ENCODE measurements at places on chromosomes 2 and 18.

GRCh38 chr2:30276455-30276911, 45.1 kb downstream of the LBH start:
- DNase-seq, result no peak

DNA sequence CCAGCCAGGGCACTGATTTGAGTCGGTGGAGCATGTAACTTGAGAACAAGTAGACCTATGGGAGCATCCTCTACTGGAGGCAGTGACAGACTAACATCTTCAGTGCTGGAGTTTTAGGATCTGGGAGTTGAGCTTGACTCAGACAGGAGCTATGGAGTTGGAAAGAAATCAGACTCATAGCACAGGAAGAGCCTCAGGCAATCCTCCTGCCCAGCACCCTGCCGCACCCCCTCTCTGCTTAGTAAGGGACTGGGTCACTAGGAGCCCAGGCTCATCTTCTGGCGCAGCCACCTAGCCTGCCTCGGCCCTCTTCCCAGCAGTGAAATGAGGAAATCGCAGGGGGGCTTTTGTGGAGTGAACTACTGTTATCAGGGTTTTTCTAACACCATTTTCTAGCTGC, 3.6 kb downstream of the ARID5A start:
- no peak for DNase-seq

DNA sequence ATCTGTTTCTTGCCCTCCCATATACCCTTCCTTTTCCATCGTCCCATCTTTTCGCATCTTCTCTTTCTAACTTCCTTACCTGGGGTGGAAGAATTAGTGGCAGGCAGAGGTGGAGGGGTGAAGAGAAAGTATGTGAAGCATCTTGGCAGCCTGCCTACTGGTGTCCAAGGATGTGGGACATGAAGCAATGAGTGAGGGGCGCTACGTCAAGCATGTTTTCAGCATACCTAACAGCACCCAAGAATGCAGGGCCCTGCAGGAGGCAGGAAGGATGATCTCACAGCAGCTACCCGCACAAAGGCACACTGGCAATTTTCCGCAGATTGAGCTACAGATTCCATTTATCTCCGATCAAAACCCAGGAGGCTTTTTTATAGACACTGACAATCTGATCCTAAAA, 42.2 kb downstream of the METTL4 start:
- DNase-seq, result no peak

DNA sequence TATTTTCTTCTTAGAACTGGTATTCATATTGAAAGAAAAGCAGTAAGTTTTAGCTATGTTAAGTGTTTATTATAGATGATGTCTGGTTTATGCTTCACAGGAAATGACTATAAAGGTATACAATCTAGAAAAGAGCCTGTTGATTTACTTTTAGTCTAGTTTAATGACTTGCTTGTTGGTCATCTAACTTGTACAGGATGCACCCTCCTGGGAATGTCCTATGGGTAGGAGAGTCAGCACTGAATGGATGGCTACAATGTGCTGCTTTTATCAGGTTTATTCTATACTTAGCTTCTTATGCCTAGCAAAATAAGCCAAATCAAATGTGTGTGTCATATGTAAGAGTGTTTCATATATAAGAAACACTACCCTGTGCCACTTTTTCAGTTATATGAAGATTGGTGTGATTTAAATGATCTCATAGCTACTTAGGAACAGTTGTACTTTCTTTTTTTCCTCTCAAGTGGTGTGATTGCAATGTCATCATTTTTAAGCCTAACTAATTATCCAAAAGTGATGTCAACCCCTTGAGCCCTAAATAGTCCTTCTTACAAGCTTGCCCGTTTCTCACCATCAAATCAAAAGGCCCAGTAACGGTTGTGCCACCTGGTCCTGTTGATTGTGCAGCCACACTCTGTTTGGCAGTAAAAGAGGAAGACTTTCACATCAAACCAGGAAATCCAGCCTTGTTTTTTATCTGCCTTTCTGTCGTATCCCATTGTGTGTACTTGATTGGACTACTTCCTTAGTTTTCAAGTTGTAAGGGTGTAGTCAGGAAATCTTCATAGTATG, 176.0 kb downstream of the DIS3L2 start:
- DNase-seq, result no peak

GRCh38 chr2:138780908-138781307, 718 bp upstream of the NXPH2 start:
- DNase-seq, result no peak

Measured in activated CD8-positive, alpha-beta T cell treated with anti-CD3 and anti-CD28 coated beads, Interleukin-2, amount 10 ng/mL, durations not matched to agents 7 days and 5 days (primary cell).